ENCODE measurements at places on chromosomes 2 and 18.

DNA sequence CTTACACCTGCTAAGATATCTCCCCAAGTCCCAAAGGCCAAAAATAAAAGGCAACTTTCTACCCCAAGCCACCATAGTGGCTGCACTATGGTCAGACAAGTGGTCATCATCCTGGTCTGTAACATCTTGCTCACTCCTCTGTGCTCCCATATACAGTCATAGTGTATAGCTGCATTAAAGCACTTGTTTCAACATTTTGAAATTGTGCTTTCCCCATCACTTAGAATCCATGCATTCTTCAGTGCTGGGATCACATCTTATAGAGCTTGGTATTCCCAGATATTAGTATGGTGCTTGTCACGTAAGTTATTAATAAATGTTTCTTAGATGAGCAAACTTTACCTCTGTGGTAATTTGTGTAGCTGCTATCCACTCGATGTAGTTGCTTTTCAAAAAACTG lies 40.4 kb upstream of the CDC42EP3 start:
- DNase-seq, result no peak

DNA sequence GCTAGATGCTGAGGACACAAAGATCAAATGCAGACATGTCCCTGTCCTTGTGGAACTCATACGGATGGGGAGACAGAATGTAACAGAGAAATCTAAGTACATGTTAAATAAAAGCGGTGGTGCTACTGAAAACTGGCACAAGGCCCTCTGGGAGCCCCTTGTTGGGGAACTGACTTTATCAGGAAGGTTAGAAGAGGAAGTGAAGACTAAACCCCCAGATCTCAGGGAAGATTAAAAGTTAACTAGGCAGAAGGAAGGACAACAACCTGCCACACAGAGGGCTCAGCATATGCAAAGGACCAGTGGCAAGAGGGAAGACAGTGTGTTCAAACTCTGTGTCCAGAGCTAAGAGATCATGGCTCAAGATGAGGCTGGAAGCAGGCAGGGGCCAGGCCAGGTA lies 4.8 kb downstream of the CACNB4 start:
- DNase-seq, result no peak

- DNase-seq, result no peak
These were observed 155.6 kb downstream of the TTC27 start for GRCh38 chr2:32783469-32783868.

GRCh38 chr2:8148260-8149006 lies 533.4 kb upstream of the ID2 start:
- DNase-seq, result no peak

DNA sequence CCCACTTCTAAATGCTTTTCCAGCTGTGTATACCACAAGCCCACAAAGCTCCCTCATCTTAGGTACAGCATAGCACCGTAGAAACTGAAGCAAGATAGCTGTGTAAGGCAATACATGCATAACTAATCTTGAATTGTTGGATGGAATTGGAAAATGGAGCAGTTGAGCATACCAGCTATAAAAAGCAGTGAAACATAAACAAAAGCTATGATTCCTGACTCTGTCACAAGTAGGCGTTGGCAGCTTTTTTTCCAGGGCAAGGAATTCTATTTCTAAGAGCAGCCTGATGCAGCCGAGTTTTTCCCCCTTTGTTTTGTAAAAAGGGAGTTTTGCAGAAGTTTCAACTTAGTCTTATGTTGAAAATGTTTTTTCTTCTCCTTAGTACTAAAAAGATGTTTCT lies 32.4 kb downstream of the MOGAT1 start:
- DNase-seq, result no peak

DNA sequence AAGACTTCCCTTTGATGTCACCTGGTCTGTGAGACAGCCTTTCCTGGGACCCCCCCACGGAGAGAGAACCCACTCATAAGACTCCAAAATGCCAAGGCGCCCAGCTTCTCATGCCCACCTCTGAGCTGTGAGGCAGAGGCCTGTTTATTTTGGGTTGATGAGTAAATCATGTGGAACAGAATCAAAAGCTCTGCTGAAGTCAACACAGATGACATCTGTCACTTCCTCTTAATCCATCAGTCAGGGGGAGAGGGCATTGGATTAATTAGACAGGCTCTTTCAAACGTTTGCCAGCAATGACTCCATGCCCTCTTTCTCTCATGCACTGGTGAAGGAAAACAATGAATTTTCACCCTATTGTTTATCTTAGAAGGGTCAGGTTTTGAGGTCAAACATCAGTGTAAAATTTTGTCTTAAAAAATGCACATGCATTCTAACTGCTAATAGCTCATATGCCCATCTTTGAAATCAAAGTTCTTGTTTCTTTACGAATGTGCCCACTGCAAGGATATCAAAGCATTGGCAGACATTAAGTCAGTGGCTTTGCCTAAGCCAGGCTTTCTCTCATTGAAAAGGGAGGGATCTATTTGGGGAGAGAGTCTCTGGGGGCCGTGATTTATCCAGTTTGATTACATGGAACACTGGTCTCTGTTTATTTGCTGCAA lies 184.1 kb downstream of the ACKR3 start:
- no peak for DNase-seq

DNA sequence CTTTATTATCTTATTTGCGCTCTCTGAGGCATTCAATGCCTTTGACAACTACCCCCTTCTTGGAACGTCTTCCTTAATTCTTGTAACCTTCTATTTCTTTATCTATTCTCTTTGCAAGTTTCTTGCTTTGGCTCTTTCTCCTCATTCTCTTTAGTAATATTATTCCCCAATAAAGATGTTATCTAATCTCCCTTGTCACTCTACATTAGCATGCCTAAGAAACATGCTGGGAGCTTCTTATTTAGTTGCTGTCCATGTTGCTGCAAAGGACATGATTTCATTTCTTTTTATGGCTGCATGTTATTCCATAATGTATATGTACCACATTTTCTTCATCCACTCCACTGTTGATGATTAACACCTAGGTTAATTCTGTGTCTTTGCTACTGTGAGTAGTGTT lies 113.7 kb downstream of the RDH14 start:
- DNase-seq, result no peak
